Activated T-helper 1 cell treated with anti-CD3 and anti-CD28 coated beads, Interleukin-2, amount 50 U/mL, for 16 hours (primary cell): ENCODE measurements at places on chromosomes 2 and 18.

GRCh38 chr2:8587251-8587791 lies 94.5 kb upstream of the ID2 start:
- DNase-seq, result no peak

DNA sequence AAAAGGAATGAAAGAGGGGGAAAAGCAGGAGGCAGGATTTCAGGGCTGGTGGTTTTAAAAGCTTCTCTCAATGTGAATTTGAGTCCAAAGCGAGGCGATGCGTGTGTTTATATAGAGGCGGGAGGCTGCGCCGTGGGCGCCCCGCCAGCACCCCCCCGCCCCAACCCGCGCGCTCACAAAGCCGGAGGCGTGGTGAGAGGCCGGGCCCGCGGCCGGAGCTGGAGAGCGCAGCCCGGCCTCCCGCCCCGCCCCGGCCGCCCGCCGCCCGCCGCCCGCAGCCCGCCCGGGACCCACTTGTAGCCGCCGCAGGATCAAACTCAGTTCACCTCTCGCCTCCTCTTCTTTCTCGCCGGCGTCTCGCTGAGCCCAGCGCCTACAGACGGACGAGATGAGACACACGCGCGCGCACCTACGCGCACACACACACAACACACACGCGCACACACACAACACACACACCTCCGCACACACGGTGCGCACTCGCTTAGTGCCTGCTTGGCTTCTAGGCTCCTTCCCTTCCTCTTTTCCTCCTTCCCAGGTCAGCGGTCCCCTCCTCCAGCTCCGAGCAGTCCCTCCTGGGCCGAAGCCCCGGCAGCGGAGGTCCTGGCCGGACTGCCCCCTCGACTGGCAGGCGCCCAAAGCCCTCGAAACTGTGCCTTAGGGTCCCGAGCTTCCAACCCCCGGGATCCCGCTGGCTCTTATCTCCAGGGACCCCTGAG lies 1.3 kb upstream of the CYP26B1 start:
- no peak for DNase-seq

DNA sequence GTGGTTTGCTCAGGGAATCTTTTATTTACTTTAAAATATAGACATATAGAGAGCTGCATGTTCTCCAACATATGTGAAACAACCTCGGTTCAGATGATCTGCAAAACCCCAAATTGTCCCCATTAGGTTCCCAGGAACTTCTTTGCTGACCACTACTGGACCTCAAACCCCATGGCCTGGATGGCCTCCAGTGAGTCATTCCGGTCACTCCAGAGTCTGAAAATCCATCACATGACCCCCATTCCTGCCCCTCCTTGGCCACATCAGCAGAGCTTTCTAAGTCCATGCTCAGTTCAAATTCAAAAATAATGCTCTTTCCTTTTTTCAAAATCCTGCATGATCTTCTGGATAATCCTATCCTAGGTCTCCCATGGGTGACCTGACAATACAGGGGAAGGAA lies 271.0 kb downstream of the TNS1 start:
- no peak for DNase-seq

DNA sequence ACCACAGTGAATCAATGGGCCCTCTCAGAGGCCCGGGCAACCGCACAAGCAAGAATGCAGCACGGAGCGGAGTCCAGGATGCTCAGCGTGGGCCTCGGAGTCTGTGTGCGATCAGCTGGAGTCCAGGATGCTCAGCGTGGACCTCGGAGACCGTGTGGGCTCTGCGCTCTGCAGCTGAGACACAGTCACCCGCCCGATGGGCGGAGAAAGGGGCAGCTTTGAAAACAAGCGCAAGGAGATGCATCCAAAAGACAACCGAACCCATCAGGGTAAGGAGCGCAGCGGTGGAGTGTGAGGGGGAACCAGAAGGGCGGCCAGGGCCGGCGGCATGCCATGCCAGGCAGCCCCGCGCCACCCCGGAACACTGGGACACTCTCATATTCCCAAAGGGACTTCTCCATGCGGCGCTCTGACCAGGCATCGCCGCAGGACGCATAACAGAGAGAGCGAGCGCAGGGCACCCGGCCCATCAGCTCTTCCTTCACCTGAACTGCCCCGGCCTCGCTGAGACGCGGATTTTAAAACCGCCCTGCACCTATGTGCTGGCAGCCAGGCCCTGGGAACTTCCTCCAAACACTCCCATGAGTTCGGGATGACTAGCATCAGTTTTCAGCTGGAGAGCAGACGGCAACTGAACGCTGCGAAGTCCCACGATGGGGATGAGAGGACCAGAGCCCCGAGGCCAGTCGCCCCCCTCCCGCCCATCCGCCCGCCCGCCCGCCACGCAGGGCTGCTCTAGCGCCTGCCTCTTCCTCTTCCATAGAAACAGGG lies 44.7 kb downstream of the MC5R start:
- DNase-seq, result no peak

- DNase-seq, result no peak
Measured at GRCh38 chr2:47512581-47513083, 109.7 kb downstream of the MSH2 start.

DNA sequence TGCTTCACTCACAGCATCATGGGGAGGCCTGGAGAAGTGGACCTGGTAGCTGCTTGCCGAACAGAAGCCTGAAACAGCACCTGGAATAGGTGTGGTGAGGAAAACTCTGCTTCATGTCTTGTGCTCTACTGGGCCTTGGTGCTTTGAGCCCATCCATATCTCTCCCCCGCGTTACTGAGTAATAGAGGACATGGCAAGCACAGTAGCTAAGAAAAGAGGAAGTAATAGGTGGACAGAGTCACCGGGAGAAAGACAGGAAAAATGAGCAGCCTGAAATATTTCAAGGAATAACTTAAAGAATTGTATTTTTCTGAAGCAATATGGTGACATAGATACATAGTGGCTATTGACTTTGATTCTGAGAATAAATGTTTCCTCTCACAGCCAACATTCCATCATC lies 14.0 kb upstream of the HNMT start:
- DNase-seq, result no peak

GRCh38 chr2:46704593-46704992 lies 211.0 kb downstream of the MCFD2 start:
- no peak for DNase-seq
